HCEC 1CT (cell line): ENCODE measurements at places on chromosomes 6 and 20.

GRCh38 chr20:64036346-64037198, 590 bp downstream of the C20orf204 start:
- no peak for DNase-seq

GRCh38 chr6:89413006-89413400, 930 bp upstream of the RRAGD start:
- DNase-seq, result no peak

GRCh38 chr6:74768120-74768519, 437.7 kb downstream of the COL12A1 start:
- DNase-seq, result no peak

DNA sequence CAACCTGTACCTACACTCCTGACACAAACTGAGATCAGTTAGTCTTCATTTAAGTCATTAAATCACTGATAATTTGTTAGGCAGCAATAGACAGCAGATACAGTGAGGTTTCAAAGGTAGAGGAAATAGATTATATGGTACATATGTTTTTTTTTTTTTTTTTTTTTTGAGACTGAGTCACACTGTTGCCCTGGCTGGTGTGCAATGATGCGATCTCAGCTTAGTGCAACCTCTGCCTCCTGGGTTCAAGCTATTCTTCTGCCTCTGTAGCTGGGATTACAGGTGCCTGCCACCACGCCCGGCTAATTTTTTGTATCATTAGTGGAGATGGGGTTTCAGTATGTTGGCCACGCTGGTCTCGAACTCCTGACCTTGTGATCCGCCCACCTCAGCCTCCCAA, 38.2 kb upstream of the KIF13A start:
- DNase-seq, result no peak

- DNase-seq, result no peak
Observed at GRCh38 chr6:79712144-79712543, 81.0 kb downstream of the SH3BGRL2 start.
